ENCODE measurements at places on chromosomes 2 and 18.

DNA sequence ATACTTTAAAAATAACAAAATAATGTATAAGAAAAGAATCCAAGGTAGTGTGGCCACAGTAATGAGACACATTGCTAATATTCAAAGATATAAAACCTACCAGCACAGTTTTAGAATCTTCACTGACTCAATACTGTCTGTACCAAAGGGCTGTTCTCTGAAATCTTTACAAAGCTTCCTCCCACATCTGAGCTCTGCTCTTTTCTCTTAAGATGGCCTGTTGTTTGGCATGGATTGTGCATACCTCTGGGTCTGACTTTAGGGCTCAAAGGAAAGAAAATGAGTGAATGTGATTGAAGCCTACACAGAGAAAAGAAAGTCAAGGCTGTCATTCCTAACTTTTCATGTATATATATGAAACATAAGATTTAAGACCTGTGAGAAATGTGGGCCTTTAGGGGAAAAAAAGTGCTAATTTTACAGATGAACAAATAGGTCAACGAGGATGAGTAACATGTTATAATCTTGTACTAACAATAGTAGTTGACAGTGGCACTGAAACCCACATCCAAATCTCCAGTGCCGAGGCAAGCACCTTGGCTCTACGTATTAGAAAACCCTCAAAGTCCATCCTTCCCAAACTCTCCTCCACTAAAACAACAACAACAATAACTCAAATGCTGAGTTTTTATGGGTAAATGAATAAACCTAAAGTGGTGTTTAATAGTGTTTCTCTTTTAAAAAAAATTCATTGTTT lies 114.2 kb downstream of the ZNF521 start:
- DNase-seq: no peak

DNA sequence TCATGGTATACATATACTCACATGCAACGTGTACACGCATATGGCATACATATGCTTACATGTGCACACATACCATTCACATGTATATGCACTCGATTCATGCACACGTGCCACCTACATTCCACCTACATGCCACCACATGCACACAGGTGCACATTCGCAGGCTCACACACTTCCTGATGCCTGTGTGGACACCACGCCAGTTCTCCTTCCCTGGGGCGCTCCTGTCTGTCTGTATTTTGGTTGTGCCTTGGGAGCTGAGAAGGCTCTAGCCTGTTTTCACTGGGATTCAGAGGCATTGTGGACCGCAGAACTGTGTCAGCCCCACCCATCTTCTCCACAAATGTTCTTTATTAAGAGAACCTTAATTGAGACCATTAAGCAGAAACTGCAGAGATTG lies 96.6 kb upstream of the CTDP1 start:
- no peak for DNase-seq

GRCh38 chr2:223996391-223996790 lies 39.1 kb downstream of the MRPL44 start:
- DNase-seq: no peak

DNA sequence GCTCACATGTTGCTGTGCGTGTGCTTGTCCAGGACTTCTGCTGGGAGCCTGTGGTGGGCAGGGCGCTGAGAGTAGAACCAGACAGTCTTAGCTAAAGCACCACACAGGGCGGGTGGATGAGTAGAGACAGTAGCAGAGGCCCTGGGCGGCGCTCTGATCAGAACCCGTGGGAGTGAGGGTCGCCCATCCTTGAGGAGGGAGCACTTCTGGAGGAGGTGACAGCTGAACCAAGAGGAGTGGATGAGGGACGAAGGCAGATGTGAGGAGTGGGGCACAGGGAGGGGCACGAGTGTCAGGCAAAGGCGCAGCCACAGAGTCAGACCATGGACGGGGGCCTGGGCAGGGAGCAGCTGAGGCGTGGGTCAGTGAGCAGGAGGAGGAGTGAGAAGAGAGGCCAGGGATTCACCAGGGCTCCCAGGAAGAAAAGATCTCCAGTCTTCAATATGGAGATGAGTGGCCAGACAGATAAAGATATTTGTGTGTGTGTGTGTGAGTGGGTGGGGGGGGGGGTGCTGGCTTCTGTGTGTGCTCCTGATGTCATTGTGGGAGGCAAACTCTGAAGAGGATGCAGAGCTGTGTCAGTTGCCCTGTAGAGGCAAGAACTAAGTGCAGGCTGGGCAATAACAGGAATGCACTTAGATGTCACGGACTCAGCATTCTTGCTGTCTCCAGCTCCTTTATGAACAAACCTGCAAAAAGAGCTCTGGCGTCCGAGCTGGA lies 79.6 kb downstream of the TPO start:
- DNase-seq: no peak

GRCh38 chr2:23385351-23385747 lies 370 bp downstream of the KLHL29 start:
- no peak for DNase-seq

DNA sequence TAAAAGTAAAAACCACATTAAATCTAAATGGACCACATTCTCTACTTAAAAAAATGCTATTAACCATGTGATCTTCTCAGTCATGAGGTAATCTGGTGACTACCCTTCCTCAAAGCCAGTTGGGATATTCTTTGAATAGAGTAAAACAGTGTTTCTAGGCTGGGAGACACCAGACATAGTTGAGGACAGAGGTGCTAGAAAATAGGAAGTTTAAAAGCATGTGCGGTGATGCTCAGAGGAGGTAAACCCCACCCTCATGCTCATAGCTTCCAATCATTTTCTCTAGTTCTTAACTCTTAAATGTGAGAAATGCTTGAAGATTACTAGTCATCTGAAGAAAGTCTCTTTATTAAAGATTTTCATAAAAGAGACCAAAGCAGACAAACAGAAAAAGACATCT lies 30.7 kb upstream of the ELAC1 start:
- no peak for DNase-seq

GRCh38 chr2:176960061-176960460 lies 252.5 kb upstream of the HNRNPA3 start:
- no peak for DNase-seq

- no peak for DNase-seq
These were observed 1.9 kb upstream of the ZFP36L2 start for GRCh38 chr2:43228321-43228751.

All from NCI-H510A (cell line).